ENCODE measurements at places on chromosomes 3 and 15. TPM values are rescaled to one million over a fixed set of nuclear protein-coding genes. Genes with fewer than 3 reads are reported as not detected.

Gene TADA3
- polyA plus RNA-seq, result 67.9 TPM

DNA sequence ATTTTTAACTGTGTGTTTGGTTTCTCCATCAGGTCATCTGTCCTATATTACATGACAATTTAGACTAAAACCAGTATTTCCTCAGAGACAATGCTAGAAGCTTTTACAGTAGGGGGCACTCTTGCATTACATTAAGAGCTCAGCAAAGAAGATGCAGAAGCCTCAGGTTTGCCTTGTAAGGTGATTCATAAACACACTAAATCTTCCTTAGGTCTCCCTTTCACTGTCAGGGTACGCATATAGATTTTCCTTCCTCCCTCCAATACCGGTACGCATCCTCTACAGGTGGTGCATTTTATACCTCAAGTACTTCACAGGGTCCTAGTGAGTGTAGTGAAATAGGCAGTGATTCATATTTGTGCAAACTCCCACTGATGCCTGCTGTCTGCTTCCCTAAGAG lies 46.5 kb downstream of the CD86 start:
- peak; percentile 37 for DNase-seq

- DNase-seq, result no peak
Measured at GRCh38 chr3:47897954-47898353, 95.0 kb downstream of the DHX30 start.

- no peak for DNase-seq
Measured at GRCh38 chr15:79349525-79349924, 38.6 kb downstream of the TMED3 start.

GRCh38 chr3:104947943-104948342 lies 418.8 kb upstream of the ALCAM start:
- DNase-seq, result no peak

DNA sequence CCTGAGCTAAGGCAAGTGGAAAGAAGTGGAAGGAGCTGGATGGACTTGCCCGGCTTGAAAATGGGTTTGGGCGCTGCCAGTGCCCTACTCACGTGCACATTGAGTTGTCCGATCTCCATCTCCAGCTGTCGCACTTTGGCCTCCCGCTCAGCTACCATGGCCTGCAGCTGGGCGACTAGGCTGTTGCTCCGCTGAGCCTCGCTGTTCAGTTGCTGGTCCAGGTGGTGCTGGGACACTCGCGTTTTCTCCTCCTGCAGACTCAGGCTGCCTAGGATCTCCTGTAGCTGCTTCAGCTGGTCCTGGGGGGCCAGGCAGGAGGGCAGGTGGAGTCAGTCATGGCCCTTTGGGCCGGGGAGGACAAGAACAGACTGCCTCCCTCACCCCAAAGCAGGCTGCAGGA lies 33.0 kb upstream of the HHATL start:
- DNase-seq, result no peak

Gene TGM5
- 0.16 TPM for polyA plus RNA-seq

DNA sequence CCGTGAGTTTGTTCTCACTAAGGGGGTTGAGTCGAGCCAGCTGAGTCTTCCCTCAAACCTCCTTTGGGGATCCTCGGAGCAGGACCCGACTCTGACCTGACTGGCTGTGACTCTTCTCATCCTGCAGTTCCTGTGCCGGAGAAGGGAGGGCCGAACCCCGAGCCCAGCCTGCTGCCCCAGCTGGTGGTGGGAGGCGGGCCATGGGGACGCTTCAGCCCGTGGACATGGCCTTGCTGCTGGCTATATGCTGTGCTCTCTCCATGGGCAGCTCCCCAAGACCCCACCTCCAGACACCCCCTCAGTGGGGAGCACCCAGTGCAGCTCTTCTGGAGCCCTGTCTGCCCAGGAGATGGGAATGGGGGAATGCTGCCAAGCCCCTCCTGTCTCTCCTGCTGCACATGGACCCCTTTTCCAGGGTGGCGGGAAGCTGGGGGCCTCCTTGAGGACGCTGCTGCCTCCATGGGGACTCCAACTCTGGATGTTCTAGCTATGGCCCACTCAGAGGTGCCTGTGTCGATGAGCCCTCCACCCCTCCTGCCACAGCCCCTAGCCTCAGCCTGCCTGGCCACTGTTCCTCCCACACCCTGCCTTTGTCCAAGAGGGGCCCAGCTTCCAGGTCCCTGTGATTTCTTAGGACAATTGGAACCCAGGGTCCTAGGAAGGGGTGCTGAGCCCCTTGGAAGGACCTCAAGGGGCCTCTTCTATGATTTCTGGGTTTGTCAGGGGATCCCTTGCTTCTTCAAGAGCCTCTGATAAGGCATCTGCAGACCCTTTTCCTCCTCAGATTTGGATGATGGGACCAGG lies 12.8 kb downstream of the C15orf39 start:
- no peak for DNase-seq

DNA sequence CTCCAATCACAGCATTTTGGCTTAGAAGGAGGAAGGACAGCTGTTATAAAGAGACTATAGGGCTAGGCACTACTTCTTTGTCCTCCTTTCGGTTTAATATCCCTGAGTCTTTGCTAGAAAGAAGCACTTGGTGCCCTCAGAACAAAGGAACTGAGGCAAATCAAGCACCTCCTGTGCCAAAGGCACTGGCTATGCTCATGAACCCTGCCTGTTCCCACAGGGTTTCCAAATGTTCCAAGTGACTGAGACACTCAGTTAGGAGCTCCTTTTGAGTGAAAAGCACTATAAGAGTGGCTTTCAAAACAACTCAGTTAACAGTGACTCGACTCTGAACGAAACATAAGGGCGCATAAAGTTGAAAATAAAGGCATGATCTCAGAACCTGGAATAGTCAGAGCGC lies 25.0 kb downstream of the TBC1D2B start:
- no peak for DNase-seq

- DNase-seq, result no peak
Measured at GRCh38 chr3:43883729-43884396, 193.1 kb downstream of the ABHD5 start.

Gene INKA1
- polyA plus RNA-seq, result 6.5 TPM

- no peak for DNase-seq
Measured at GRCh38 chr15:32651229-32651837, 9.8 kb downstream of the SCG5 start.

GRCh38 chr3:88188436-88188835 lies 38.7 kb downstream of the C3orf38 start:
- DNase-seq, result no peak

DNA sequence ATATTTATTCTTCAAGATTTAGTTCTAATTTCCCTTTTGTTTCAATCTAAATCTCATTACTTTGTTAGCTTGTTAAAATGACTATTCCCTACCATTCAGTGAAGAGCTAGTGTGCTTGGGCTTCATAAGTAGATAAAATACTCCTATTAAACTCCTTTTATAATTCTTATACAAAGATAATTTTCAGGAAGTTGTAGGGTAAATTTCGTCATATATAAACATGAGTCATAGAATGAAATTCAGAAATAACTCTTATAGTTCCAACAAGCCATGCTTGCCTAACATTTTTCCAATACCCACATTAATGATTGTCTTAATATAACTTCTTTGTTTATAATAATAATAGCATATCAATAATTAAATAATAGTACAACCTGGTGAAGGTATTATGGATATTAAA lies 407.3 kb downstream of the NAALADL2 start:
- DNase-seq, result no peak

Gene NEO1
- polyA plus RNA-seq, result 24.7 TPM

Gene AGBL1
- polyA plus RNA-seq, result not detected

Gene BCL6
- polyA plus RNA-seq, result 96.4 TPM

Gene NTRK3
- 10.6 TPM for polyA plus RNA-seq

Gene SLC12A1
- 0.06 TPM for polyA plus RNA-seq

Gene SEC22C
- polyA plus RNA-seq, result 46.0 TPM

Gene MEX3B
- polyA plus RNA-seq, result 3.6 TPM

DNA sequence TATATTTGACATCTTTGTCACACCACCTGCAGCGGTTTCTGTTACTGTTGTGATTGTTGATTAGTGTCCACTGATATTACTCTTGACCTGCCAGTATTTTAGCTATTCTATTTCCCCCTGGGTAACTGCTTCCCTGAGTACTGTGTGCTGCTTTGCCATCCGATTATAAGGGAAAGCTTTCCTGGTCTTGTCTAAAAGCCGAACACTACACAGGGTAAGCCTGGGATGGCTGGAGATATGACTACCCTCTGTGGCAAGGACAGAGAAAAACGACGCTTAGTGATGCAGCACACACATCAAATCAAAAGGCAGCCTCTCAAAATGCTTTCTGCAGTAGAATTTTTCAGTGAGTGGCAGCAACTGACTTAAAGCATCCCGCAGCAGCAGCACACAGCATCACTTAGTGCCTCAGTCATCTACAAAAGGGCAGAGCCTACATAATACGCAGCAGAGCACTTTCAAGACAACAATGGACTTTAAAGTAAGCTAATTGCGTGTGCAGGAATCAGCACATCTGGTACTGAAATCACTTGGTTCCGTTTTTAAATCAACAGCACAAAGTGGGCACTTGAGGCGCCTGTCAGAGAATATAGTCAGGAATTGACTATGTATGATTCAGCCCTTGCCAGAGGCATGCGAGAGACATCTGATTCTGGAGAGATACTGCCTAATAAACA lies 656.3 kb upstream of the TGFBR2 start:
- no peak for DNase-seq

GRCh38 chr15:48696627-48697312 lies 51.3 kb upstream of the FBN1 start:
- DNase-seq, result no peak

Gene FBXL22
- 100 TPM for polyA plus RNA-seq

- no peak for DNase-seq
Measured at GRCh38 chr3:149667576-149667975, 9.8 kb upstream of the WWTR1 start.

DNA sequence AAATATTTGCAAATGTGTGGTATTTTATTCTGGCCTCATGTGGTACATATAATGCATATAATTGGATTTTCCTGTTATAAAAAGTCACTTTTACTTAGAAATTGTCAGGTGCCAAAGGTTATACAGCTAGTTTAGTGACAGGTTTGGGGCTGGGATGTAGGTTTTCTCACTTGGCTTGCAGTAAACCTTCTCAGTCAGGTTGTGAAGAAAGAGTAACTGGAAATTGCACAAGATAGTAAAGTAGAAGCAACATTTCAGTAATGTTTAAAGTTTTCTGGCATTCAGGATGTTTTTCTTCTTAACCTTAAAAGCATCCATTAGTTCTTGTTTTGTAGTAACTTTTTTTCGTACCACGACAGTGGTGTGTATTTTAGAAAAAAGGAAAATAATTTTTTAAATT lies 53.9 kb downstream of the MEF2A start:
- DNase-seq, result no peak

Gene NBEAL2
- polyA plus RNA-seq, result 26.5 TPM

DNA sequence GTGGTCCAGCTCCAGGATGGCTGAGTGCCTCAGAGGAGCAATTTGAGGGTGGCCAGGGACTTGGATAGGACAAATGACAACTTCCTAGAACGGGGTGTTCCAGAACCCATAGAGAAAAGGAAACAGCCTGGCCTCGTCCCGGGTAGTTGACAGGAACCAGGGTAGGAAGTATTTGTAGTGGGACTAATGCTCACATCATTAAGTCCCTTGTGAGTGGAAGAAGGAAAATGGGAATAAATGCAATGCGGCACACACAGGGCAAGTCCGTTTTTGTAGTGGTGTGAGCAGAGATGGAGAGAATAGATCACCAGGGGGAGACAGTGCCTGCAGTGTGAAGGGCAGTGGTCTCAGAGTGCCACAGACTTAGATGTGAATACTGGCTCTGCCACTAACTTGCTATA lies 19.6 kb downstream of the TIMP4 start:
- no peak for DNase-seq

Gene STRA6
- 2.2 TPM for polyA plus RNA-seq

Gene MCCC1
- 28.1 TPM for polyA plus RNA-seq

Gene MORC1
- polyA plus RNA-seq, result 0.46 TPM

GRCh38 chr3:115898656-115899410 lies 275.5 kb downstream of the GAP43 start:
- no peak for DNase-seq

- no peak for DNase-seq
Measured at GRCh38 chr3:23728601-23729117, 77.1 kb upstream of the UBE2E1 start.

Gene MTHFS
- 36.2 TPM for polyA plus RNA-seq

- no peak for DNase-seq
Measured at GRCh38 chr3:190855151-190855550, 7.3 kb downstream of the GMNC start.

DNA sequence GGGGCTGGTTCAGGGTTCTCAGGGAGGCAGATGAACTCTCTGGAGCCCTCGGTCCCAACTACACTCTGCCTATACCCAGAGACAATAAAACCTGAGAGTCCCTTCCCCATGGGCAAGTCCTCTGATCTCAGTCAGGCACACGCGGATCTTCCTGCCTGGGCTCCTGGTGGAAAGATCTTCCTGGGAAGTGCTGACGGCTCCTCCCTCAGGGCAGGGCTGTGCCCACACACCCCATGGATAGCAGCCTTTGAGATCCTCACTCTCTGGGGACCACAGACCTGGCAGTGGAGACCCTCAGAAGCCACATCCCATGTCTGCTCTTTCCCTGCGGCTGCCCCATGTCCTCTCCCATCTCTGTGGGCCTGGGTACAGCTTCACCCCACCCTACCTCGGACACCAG lies 10.4 kb downstream of the SH2D7 start:
- no peak for DNase-seq

DNA sequence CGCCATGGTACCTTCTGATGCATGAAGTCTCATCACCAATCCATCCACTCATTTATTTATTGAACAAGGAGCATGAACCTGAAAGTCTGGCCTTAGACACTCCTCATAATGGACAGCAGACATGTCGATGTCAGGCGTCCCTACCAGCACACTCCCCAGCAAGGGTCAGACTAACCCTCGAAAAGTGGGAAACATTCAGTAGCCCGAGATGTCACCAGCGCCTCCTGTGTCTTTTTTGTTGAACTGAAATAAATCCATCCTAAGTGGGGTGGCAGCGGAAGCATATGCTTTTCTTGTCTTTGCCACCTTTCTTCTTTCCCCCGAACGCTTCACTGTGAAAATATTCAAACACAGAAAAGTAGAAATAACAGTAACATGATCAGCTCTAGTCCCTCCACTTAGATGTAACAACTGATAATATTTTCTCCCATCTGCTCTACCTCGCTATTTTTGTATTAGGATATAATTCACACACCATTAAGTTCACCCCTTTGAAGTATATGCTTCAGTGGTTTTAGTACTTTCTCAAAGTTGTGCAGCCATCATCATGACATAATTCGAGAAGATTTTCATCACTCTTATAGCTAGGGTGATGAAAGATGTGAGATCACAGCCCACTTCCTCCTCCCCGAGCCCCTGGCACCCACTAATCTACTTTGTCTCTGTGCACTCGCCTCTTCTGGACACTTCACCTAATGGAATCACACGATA lies 121.6 kb downstream of the ADAMTS17 start:
- no peak for DNase-seq

- DNase-seq, result no peak
Measured at GRCh38 chr3:197701841-197702240, 34.9 kb downstream of the RUBCN start.

GRCh38 chr15:47586653-47587224 lies 130.6 kb upstream of the SEMA6D start:
- no peak for DNase-seq

DNA sequence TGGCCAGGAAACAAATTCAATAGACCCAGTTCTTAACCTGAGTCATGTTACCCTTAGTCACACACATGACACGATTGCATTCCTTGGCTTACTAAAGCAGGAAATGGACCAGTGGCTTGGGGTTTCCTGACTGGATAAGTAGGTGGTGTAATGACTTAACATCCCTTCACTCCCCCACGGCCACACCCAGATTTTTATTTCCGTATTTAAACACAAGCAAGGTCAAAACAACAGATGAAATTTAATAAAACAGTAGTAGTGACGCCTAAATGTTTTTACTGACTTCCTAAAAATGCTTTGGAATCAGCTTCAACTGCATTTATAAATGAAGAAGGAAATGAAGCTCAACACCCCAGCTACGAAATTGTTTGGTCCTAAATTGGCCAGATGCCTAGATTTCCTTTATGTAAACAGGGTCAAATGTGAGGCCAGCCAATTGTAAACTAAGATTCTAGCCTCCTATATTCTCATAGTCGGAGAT lies 324.3 kb downstream of the CHST2 start:
- DNase-seq, result peak; percentile 18
